ENCODE measurements at places on chromosomes 7 and 10.

DNA sequence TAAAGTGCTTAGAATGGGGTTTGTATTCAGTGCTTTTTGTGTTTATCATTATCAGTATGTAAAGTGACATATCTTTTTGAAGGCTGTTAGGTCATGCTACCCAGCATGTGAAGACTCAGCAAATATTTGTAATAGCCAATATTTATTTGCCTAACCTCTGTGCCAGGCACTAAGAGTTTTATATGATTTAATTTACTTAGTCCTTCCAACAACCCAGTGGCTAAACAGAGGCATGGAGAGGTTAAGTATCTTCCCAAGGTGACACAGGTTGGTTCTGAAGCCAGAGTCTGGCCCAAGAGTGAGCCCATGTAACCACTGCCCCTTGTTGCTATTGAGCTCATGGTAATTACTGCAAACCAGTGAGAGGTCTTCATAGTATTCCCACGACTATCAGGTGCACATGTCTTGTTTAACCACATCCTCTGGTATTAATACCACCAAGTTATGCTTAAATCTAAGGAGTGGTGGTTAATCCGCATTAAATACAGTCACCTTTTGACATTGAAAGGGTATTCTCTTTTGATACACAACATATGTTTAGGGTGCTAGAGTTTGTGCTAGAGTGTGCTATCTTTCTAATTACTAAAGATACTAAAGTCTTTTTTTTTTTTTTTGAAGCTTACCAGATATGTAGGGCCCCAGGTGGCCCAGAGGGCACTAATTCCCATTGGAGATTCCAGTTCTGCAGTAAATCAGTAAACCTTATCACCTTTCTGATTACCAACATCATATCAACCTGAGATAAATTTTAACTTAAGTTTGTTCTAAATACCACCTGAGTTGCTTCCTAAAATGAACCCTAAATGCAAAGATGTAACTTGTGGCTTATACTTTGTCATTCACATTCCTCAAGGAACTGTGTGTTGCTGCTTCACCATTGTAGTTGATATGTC is 2.9 kb downstream of the ADD3 start:
- no peak for DNase-seq

- no peak for DNase-seq
These were observed 173.9 kb upstream of the NPY start for GRCh38 chr7:24110056-24110455.

DNA sequence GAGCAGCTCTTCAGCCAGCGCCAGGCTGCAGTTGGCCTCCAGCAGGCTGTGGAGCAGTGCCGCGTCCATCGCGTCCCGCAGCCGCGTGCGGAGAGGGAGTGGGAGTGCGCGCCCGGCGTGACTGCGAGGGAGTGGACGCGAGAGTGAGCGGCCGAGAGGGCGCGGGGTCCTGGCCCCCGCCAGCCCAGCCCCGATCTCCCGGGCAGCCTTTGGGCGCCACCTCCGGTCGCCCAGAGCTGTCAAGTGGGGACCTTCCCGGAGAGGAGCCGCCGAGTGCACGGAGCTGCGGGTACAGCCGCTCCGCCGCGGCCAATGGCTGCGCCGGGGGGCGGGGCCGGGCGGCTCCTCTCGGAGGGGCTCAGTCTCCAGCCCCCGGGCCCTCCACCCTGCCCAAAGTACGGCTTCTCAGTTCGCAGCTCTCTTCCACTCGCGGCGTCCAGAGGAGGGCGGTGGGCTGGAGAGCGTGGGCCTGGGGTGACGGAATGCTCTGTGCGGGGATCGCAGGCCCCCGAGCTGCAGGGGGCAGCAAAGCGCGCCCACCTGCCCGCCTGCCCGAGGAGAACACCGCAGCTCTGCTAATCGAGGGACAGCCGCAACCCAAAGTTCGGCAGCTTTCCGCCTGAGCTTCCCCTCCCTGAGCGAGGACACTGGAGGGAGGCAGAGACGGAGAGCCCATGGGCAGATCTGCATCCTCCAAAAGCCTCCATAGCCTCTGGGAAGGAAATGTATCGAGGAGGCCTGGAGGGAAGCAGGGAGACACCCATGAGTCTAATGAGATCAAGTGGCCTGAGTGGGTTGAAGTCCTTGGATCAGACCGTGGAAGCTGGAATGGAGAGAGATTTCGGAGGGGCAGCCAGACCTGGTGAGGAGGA is at the start of gene CRHR2:
CRHR2 (minus strand) TSS at position 245 of the 872 bp plus-strand sequence; CDS start at position 69, 176 bp downstream.
- no peak for DNase-seq

- no peak for DNase-seq
These were observed 382 bp upstream of the ARMS2 start for GRCh38 chr10:122454071-122454470.

DNA sequence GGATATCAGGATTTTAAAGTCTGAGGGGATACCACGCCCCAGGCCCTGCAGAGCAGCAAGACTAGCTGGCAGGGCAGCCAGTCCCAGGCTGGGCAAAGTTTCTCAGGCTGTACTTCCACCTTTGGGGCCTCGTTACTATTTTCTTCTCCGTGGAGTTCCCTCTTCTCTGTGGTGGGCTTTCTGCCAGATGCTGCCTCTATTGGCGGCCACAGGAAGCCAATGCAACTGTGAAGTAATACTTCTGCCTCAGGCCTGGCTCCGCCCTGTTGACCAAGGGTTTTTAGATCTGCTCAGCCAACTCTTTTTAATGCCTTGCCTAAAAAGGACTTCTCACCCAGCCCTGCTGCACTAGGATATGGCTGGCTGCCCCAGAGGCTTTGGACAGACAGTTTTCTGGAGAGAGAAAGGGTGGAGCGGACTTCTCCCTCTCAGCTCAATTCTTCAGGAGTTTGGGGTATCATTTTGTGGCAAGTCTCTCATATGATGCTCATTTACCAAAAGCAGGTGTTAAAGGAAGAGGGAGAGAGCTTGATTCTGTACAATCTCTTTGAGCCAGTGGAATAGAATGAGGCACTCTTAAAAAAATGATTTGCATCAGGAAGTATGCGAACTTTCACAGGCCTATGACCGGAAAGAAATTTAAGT is 67.4 kb downstream of the HHEX start:
- no peak for DNase-seq

DNA sequence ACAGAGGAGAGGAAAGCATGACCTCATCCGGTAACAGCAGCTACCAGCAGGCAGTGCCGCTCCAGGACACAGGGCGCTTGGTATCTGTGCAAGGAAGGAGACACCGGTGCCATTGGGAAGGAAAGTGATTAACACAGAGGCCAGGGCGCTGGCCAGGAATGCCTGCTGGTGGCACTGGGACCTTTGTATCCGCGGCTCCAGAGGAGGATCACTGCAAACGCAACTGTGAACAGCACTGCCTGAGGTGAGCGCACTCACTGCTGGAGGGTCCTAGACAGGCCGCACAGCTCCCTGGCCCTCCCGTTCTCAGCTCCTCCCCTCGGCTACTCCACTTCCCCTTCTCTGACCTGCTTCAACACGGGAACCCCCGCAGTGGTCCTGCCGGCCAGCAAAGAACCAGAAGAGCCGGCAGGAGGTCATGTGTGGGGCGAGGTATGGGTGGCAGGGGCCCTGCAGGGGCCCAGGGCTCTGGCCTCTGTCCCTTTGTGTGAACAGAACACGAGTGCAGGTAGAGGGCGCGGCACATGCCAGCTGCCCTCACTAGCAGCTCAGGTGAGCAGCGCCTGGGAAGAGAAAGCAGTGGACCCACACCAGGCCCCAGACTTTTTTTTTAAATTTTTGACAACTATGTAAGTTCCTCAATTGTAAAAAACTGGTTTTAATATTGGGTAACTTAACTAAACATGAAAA is 107.6 kb downstream of the VIPR2 start:
- peak; percentile 1 for DNase-seq

DNA sequence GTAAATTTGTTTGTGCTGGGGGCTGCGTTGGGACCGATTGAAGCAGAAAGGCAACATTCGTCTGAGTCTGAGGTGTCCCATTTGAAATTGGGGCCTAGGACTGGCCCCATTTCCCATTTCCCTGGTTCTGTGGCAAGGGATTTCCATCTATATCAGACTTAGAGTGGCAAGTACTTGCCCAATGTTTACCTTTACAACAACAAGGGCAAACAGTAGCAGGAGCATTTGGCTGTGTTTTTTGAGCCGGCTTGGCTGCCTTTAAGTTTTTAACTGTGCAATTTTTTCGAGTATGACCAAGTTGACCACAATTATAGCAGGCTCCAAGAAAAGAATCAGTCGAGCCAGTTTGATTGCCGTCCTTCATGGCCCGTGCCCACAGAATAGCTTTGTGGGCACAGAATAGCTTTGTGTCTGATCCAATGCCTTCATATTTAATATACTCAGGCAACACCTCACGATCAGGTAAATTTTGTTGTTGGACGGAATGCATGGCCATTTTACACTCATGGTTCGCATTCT is 4.7 kb upstream of the CYP17A1 start:
- no peak for DNase-seq

GRCh38 chr7:32153006-32153405 is 82.8 kb upstream of the PDE1C start:
- no peak for DNase-seq

DNA sequence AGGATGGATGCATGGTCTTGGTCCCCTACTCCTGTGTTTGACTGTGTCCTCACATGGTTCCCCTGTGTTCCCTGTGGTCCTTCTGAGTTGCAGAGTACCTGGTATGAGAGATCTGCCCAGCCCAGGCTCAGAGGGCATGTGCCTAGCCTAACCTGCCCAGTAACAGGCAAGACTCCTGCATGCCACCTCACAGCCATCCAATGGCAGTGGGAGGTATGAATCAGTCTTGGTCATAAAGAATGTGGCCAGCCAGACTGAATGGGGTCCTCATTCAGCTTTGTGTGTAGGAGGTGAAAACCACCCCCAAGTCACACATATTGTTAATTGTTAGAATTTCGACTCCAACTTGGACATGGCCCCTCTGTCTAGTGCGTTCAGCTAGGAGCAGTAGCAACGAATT is 17.2 kb upstream of the GPR158 start:
- no peak for DNase-seq

DNA sequence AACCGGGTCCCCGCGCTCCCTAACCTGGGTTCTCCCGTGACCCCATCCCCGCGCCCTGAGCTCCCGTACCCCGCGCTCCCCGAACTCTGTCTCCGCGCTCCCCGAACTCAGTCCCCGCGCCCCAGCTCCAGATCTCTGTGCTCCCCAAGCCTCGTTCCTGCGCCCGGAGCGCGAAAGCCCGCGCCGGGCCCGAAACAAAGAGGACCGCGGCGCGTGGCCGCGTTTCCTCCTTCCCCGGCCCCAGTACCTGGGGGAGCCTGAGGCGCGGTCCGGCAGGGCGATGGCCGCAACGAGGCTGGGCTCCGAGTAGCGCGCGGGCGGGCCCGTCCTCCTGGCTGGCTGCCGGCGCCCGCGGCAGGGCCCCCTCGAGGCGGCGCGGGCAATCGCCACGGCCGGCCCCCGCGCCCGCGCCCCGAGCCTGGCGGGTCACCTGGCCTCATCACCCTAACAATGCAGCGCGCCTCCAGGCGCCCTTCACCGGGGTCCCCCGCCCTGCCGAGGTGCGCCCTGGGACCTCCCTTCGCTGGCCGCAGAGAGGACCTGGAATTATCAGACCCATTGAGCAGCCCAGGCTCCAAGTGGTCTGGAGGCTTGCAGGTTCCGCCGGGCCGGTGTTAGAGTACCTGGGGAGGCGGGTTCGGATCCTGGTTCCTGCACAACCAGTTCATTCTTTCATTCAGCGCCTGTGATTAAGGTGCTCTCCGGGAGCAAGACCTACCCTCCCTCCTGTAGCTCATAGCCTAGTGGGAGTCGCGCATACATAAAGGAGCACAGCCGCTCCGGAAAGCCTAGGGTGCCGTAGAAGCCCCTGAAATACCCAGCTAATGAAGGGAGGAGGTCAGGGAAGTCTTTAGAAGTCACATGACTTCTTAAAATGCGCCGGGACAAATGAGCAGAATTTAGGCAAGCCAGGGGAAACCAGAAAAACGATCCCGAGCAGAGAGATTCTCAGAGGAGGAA is at the start of gene TNS3:
TNS3 (minus strand) TSS at position 308 of the 960 bp plus-strand sequence. CDS start 142,475 bp downstream, outside the sequence.
- no peak for DNase-seq

DNA sequence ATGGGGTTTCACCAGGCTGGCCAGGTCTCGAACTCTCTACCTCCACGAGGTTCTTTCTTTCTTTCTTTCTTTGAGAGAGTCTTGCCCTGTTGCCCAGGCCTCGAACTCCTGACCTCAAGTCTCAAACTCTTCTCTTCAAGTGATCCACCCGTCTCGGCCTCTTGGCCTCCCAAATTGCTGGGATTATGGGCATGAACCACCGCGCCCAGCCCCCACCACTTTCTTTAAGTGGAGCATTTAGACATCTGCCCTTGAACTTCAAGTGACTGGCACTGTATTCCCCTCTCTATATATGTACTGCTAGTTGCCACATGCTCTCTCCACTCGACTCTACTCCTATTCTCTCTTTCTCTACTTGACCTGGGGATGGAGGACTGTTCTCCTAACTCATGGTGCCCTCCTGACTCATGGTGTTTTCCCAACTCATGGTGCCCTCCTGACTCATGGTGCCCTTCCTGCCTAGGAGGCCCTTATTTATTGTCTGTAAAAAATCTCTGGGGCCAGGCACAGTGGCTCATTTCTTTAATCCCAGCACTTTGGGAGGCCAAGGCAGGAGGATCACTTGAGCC is 19.3 kb upstream of the ACHE start:
- DNase-seq: no peak

DNA sequence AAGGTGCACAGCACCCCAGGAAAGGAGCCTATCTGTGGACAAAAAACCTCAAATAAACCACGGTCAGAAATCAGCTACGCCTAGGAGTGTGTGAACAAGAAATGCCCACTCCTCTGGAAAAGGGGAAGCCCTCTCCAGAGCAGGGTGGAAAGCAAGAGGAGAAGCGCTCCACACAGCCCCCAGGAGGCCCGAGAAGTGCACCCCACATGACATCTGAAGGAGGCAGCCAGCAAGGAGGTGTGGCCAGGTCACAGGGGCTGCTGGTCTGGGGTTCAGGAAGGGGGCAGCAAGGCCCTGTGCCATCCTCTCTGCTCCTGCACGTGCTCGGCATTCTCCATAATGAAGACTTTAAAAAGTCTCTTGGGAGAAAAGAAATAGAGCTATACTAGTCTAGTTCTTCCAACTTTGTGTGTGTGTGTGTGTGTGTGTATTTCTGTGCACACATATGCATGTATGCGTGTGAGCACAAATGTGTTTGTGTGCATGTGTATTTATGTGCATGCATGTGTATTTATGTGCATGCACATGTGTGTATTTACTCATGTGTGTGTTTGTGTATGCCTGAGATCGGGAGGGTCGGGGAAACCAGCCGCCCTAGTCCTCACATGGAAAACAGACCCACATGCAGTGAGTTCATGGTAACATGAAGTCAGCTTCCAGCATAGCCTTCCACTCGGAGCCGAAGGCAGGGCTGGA is 76.5 kb downstream of the TNS3 start:
- no peak for DNase-seq

DNA sequence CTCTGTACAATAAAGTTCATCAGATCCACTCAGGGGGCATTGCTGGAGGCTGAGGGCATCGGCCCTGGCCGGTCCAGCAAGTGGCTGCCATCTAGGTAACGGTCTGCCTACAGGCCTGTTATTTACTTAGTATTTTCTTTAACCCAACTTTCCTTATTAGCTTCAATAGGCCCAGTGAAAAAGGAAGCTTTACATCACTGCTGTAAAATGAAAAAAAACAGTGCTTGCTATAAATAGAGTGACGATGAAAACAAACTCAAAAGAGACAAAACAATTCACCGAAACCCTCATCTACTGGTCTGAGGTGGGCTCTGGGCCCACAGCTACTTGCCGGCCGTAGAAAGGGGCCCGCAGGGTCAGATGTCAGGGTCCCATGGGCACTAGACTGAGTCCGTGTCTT is 192.5 kb downstream of the ELFN1 start:
- no peak for DNase-seq

- DNase-seq: no peak
These were observed 107.4 kb downstream of the GSAP start for GRCh38 chr7:77308792-77309191.

- DNase-seq: no peak
These were observed 37.5 kb downstream of the ARHGAP22 start for GRCh38 chr10:48567346-48567745.

- no peak for DNase-seq
These were observed at the start of gene TEX47 for GRCh38 chr7:88795553-88795952. Gene TEX47 (minus strand): TSS chr7:88795737. CDS start chr7:88794942, 795 bp downstream.

All from central memory CD8-positive, alpha-beta T cell (primary cell).